ENCODE measurements at places on chromosomes 6 and 20.

DNA sequence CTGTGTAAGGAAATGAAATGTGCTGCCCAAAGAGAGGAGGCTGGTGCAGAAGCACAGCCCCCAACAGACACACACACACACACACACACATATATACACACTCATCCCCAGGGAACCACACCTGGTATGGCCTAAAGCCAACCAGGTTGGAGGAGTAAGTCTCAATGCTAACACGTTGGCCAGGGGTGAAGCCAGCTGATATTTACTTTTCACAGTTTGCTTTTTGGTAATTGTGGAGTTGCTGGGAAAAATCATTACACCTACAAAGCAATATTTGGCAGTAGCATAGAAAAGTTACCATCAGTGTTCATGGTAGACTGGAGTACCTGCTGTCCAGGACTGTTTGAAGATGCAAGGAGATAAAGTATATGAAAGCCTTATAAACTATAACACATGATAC is 50.3 kb upstream of the NAA20 start:
- no peak for DNase-seq

GRCh38 chr20:9515741-9516233 is 1.4 kb downstream of the LAMP5 start:
- no peak for DNase-seq

- peak; percentile 50 for DNase-seq
Observed at GRCh38 chr20:22374678-22375590, 209.4 kb downstream of the FOXA2 start.

DNA sequence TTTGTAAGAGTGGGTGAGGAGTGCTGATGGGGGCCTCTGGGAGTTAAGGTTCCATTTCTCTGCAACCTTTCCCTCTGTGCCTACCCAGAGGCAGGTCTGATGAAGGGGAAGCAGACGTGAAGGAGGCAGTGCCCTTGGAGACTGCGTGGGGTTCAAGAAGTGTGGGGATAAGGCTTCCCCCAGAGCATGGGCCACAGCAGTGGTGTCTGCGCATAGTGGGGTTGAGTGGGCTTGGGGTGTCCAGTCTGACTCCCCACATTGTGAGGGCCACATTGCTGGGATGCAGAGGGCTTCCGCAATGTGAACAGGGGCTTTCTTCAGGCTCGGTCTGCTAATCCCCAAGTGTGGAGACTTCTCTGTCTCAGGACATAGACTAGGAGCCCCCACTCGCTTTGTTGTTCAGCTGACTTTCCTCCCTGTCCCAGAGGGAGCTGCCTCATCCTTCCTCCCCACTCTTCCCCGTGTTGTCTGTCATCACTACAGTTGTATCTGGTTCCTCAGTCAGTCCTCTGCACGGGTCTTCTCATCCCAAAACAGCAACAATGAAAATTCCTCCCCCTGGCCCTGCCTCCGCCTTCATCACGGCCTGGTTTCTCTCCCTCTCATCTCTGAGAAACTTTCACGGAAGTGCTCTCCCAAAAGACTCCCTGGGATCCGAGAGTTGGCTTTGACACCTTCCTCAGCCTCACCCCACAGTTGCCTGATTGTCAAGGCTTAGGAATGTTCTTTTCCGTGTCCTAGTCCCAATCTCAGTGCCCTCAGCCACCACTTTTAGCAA is 2.8 kb downstream of the EBF4 start:
- DNase-seq: no peak

DNA sequence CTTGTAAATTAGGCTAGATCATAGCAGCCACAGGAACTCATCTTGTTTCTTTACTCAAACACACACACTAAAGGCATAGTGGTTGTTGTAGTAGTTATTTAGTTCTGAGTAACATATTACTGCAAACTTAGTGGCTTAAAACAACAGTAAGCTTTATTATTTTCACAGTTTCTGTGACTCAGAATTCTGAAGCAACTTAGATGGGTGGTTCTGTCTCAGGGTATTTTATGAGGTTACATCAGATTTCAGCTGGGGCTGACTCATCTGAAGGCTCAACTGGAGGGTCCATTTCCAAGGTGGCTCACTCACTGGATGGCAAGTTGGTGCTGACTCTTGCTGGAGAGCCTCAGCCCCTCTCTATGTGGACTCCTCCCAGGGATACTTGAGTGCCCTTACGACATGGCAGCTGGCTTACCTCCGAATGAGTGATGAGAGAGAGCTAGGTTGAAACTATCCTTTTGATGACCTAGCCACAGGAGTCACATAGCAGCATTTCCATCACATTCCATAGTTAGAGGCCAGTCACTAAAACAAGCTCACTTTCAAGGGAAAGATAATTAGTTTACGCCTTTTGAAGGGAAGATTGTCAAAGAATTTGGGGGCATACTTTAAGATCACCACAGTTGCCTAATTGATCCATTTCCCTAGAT is 136.5 kb upstream of the PRND start:
- no peak for DNase-seq

DNA sequence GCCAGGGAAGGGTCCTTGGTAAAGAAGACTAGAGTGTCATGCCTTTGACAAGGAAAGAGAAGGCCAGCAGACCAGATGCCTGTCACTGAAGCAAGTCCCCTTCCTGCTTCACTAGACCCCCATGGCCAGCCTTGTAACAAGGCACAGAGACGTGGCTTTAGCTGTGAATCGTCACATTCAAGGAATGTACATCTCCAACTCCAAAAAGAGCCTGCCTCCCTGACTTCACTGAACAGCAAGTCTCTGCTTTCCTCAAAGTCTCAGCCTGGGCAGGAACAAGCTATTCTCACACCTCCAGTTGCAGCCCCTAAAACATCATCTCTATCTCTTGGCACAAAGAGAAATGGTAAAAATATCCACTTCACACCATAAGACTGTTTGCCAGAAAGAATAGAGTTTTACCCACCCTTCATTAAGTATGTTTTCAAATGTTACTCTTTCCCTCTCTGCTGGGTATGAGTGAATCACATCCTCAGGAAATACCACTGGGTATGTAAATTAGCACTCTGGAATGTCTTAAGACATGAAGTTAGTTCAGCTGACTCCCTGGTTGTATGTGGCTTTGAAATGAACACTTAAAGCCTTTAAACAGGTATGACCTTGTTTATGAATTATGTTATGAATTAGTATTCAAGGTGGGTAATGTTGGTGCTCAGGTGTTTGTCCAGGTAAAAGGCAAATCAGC is 46.4 kb upstream of the NT5E start:
- DNase-seq: peak; percentile 93

DNA sequence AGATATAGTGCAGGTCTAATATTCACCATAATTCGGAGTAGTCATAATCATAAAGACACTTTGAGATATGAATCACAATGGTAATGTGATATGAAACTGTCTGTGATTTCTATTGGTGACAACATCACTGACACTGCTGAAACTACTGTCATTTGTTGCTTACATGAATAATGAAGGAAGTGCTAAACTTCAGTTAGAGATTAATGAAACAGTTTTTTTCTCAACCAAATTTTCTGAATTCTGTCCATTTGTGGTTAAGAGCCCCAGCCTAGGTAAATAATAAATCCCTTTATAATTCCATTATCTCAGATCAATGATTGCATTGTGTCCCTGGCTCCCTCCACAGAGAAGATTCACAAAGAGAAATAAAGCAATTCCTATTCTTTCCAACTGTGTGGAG is 122.6 kb downstream of the HIVEP2 start:
- DNase-seq: no peak
